ENCODE measurements at places on chromosomes 4 and X. TPM values are rescaled to one million over a fixed set of nuclear protein-coding genes. Genes with fewer than 3 reads are reported as not detected.

DNA sequence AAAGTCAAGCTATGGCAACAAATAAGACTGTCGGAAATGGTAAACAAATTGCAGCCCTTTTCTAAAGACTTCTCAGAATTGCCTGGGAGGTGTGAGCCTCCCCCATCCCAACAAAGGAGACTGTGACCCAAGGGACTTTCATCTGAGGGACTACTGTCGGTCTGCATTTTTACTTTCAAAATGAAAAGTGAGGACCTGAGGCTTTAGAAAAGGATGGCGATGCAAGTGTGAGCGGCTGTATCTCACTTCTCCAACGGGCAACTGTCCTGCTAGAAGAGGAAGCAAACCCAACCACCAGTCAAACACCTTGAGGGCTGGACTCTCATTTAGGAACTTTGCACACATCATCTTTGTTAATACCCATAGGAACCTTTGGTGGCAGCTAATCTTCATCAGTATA lies 62.6 kb upstream of the CLNK start:
- no peak for DNase-seq

- DNase-seq: no peak
Observed at GRCh38 chr4:105896984-105897775, 1.9 kb downstream of the NPNT start.

- DNase-seq: no peak
Observed at GRCh38 chr4:159012381-159012780, 90.5 kb upstream of the RAPGEF2 start.

- DNase-seq: no peak
Observed at GRCh38 chr4:176387571-176387970, 67.8 kb downstream of the SPCS3 start.

GRCh38 chrX:144335402-144335801 lies 451.5 kb downstream of the UBE2NL start:
- no peak for DNase-seq

- DNase-seq: no peak
Observed at GRCh38 chr4:167339781-167340180, 105.5 kb upstream of the SPOCK3 start.

DNA sequence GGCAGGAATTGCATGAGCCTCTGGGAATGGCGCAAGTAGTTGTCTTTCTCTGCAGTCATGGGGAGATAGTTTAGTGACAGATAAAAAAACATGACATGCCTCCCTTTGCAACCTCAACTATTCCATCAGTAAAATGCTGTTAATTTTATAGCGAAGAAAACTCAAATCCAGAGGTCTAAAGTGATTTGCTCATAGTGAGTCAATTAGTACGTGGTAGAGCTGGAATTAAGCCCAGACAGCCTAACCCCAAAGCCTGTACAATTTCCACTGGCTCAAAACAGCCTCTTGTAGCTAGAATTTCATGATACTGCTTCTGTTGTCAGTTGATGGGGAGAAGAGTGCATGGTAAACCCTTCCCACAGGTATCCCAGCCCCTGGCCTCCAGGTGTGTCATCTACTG lies 81.3 kb upstream of the TRPC5 start:
- DNase-seq: no peak

- DNase-seq: no peak
Observed at GRCh38 chrX:15207384-15207783, 62.5 kb downstream of the ASB9 start.

- no peak for DNase-seq
Observed at GRCh38 chrX:83845397-83845796, 15.5 kb upstream of the CYLC1 start.

GRCh38 chr4:7395645-7396044 lies 39.1 kb downstream of the PSAPL1 start:
- no peak for DNase-seq

DNA sequence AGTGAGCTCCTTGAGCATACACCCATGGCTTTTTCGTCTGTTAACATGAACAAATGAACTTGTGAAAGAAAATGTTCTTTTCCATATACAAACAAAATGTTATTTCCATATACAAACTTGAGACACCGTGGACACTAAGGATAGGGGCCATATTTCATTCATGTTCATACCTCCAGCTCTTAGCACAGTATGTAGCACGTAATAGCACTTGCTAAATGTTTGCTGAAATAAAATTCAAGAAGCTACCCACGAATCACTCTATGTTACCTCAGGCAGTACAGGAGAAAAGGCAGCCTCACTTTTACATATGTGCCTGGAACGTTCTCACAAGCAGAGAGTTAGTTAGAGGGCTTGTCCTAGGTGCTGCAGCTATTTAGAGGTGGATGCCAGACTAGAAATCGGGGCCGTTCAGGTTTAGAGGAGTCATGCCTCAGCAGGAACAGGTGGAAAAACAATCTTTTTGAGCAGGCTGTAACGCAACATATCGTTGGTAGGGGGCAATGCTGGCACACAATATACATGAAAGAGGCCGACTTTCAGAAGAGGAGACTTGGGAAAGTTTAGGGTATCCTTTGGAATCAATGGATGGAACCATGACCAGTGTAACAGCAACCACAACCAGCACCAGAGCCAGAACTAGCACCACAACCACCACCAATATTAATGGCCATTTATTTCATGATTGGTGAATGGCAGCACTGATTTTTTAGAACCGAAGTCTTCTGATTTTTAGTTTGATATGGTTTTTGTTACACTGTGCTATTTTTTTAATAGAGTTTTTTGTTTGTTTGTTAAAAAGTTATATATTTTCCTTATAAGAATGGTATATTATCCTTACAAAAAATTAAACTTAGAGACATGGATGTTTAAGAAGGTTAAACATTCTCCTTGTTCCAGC lies 14.8 kb upstream of the PAQR3 start:
- no peak for DNase-seq

DNA sequence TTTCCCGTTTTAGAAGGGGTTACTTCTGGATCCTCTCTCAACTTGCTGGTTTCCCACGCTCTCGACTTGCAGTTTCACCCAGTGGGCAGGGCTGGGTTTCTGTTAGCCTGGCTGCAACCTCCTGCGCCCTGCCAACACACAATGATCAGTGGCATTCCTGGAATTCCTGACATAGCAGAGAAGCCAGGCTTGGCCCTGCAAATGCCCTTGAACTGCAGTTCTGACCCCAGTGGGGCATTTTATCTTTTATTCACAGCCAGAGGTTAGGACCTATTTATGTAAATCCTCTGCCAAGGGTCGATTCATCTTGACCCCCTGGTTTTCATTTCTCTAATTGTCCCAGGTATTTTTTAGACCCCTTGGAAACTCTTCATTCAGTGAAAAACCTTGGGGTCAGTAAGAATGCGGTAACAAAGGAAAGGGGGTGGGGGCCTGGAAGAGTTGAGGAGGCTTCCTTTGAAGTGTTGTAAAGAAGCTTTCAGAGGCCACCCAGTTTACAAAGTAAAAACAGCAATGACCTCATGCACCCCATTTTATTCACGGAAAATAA lies 217.6 kb downstream of the ZNF674 start:
- no peak for DNase-seq

DNA sequence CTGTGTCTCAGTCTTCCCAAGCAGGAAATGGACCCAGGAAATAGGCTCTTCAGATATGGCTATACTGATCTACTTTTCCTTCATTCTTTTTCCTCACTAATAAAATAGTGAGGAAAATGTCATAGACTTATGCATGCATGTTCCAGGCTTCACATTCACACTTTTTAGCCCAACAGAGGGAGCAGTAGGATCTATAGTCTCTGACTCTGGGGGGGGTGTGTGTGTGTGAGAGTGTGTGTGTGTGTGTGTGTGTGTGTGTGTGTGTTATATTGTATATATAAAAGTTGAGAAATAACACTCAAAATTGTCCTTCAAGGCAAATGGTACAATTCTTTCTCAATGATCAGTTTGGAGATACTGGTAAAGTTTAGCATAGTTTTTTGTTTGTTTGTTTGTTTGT lies 297.2 kb upstream of the GALNT7 start:
- DNase-seq: no peak

DNA sequence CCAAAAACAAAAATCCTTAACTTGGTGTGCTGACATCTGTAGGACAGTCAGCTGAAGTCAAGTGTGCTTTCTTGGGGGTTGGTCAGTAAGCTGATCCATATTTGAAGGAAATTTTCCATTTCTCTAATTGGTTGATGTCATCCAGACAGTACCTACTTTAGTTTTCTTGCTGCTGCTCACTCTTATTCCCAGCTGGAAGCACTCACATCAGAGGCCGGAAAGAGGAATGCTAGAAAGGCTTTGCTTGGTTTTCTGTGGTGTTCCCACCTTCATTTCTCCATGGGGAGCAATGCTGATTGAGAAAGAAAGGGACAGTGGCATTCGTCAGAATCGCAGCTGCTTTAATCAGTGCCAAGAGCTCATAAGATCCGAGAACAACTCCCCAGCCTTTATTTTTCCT lies 227.0 kb downstream of the C4orf33 start:
- no peak for DNase-seq

DNA sequence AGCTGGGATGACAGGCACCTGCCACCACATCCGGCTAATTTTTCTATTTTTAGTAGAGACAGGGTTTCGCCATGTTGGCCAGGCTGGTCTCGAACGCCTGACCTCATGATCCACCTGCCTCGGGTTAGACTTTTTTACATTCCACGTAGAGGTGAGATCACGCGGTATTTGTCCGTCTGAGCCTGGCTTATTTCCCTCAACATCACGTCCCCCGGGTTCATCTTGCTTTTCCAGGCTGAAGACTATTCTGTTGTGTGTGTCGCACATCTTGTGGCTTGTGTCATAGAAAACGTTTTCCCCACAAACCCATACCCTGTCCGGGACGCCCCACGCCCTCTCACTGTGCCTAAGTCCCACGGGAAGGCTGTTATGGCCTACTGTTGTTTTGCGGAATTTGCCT lies 185.3 kb downstream of the CRLF2 start:
- DNase-seq: no peak

GRCh38 chr4:175034986-175035705 lies 117.0 kb downstream of the ADAM29 start:
- DNase-seq: no peak

- no peak for DNase-seq
Observed at GRCh38 chrX:120457766-120458180, 11.3 kb downstream of the LAMP2 start.

DNA sequence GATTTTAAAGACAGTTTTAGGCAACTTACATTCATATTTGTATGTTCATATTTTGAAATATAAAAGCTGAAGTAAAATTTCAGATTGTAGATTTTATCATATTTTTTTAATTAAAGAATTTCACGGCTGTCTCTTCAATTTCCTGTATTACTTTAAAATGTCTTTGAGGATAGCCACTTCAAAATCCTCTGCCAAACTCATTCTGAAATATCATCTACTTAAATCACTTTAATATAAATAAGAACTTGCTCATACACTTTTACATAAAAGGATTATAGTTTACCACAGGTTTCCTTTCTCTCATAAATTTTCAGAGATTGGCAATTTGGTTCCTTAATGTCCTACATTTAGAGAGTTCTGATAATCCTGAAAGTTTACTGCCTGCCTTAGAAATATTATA lies 478.2 kb downstream of the ADGRL3 start:
- DNase-seq: no peak

The PPEF2 gene
- polyA plus RNA-seq: 0.08 TPM

The GAGE12J gene
- not detected for polyA plus RNA-seq

The PPP1R2C gene
- polyA plus RNA-seq: not detected

The GPR173 gene
- polyA plus RNA-seq: 6.8 TPM

The NPNT gene
- 191 TPM for polyA plus RNA-seq

The NEXMIF gene
- 0.46 TPM for polyA plus RNA-seq

The TRIM60 gene
- not detected for polyA plus RNA-seq

The ADGRA3 gene
- polyA plus RNA-seq: 53.0 TPM

The USP26 gene
- not detected for polyA plus RNA-seq

The ERAS gene
- not detected for polyA plus RNA-seq

The PDE6B gene
- 13.0 TPM for polyA plus RNA-seq

The DRP2 gene
- not detected for polyA plus RNA-seq

The PPBP gene
- polyA plus RNA-seq: 3.8 TPM

The DUX4 gene
- polyA plus RNA-seq: not detected

The PAGE5 gene
- not detected for polyA plus RNA-seq
